Astrocyte of the spinal cord (primary cell): ENCODE measurements at places on chromosomes 16 and 17.
A peak's percentile ranks its signal among the peaks of the same experiment; 100 is the strongest.

DNA sequence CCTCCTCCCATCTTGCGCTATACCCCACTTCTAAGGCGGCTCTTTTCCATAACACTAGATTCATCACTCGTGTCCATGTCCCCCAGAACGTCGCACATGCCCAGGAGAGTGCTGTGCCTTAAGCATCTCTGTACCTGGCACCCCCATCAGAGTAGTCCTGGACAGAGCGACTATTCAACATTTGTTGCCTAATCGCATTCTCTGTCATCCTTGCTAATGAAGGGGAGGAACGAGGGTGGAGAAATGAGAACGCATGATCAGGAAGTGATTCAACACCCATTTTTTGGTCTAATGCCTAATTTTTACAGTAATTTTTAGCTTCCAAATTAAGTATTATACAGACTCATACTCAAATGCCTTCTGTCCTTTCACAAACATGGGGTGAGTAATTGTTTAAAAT, 53.2 kb downstream of the SLC39A11 start:
- DNase-seq, result no peak

DNA sequence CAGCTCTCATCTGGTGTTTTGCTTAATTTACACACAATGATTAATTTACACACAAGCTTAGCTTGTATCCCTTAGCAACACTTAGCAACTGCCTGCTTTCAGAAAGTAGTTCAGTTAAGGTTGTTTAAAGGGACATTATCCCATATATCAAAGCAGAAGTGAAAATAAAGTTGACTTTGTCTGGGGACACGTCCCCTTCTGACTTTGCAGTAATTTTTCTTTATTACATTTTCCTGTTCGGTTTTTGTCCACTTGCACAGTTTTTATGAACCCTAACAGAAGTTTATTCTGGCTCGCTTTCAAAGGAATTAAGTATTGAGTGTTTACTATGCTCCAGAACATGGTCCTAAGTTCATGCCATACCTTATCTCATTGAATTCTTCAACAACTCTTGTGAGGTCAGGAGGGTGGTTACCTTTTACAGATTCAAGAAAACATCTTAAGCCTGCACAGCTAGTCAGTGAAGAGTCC, 41.5 kb downstream of the ARHGAP44 start:
- DNase-seq, result no peak

- DNase-seq, result no peak
These were observed 2.8 kb upstream of the SOCS1 start for GRCh38 chr16:11258553-11259492.

DNA sequence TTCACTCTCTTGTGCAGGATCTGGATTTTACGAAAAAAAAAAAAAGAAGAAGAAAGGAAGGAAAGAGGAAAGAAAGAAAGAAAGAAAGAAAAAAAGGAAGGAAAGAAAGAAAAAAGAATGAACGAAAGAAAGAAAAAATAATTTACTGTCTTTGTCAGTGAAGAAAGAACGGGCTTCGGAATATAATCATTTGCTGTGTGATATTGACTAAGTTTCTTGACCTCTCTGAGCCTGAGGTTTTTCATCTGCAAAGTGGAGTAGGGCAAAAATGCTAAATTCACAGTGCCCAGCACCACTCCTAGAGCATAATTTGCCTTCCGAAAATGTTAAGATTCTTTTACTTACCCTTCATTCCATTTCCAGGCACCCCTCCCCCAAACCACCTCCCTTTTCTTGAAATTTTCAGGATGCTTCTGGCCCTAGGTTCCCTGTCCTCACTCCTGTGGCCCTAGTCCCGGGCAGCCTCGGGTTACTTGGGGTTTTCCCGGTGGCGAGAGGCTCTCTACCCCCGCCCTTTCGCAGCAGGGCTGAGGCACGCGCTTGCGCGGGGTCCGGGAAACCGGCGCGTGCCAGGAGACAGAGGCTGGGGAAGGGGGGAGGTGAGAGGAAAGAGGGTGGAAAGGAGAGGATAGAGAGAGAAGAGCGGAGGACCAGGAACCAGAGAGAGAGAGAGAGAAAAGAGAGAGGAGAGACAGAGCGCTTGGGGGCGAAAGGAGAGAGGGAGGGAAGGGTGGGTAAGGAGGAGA, at the start of gene CNTNAP1:
Gene CNTNAP1 (plus strand): TSS at position 556 of the 746 bp plus-strand sequence. CDS start 299 bp downstream, outside the sequence.
- DNase-seq, result peak; percentile 80

GRCh38 chr17:59370593-59371299, 39.3 kb downstream of the YPEL2 start:
- DNase-seq, result no peak

- no peak for DNase-seq
These were observed 1.4 kb upstream of the CPPED1 start for GRCh38 chr16:12805066-12805465.

- DNase-seq, result no peak
These were observed 5.3 kb upstream of the OSGIN1 start for GRCh38 chr16:83947642-83948234.

- DNase-seq, result no peak
These were observed 16.3 kb upstream of the PNPO start for GRCh38 chr17:47924785-47925677.

- peak; percentile 63 for DNase-seq
These were observed 8.7 kb upstream of the MEAK7 start for GRCh38 chr16:84513123-84513522.
